ENCODE measurements at places on chromosomes 7 and 10.

DNA sequence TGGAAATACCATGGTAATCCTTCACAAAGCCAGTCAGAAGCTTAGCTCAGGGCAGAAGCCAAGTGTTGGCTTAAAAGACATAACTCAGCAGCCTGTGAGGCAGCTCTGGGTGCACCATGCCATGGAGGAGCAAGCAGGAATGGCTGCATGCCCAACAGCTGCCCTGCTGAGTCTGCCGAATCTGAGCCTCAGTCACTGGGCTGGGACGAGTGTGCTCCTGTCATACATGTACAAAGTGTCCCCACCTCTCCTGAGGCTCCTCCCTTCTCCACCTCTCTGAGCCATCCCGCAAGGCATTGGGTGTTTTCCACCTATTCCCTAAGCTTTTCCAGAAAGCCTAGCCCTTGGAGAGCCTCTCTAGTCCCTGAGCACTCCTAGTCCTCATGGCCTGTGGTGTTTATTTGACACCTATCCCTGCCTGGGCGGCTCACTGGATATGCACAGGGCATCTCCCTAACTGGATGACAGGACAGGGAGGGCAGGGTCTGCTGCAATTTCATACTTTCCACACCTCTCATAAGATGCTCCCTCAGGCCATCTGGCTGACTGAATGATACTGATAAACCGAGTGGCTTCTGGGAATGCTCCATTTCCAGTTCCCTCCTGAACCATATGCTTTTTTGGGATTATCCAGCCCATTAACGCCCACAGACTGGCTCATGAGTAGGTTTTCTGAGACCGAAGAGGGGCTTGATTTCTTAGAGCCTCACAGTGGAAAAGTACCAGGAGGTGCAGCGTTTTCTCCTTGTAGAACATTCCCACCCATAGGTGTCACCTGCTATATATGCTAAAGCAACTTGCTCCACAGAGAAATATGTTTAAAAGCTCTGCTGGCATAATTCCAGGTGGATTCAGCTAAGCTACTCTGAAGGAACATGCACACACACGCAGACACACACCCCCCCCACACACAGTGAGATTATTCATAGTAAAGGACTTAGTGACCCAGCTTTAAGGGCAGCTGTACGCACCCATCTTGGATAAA lies 199.3 kb downstream of the SNX10 start:
- no peak for DNase-seq

DNA sequence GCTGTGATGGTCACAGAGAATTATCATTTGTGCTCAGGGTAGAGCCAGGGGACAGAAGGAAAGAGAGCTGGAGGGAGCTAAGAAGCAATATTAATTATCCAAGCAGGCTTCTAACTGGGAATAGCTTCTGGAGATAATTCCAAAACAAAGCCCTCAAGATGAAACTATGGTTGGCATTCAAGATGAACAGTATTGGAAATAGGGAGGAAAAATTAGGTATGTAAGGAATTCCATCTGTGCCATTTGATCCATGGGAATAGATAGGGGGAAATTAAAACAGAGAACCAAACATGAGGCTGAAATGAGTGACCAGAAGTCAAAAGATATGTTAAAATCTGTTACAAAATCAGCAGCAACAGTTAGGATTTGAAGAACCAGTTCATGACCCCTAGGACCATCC lies 75.3 kb downstream of the NDUFB2 start:
- no peak for DNase-seq

- no peak for DNase-seq
These were observed 76.9 kb downstream of the SLC13A1 start for GRCh38 chr7:123122916-123123315.

- no peak for DNase-seq
These were observed 129.9 kb upstream of the ZNF32 start for GRCh38 chr10:43778571-43778970.

GRCh38 chr10:116555880-116556279 lies 10.1 kb downstream of the PNLIP start:
- no peak for DNase-seq

DNA sequence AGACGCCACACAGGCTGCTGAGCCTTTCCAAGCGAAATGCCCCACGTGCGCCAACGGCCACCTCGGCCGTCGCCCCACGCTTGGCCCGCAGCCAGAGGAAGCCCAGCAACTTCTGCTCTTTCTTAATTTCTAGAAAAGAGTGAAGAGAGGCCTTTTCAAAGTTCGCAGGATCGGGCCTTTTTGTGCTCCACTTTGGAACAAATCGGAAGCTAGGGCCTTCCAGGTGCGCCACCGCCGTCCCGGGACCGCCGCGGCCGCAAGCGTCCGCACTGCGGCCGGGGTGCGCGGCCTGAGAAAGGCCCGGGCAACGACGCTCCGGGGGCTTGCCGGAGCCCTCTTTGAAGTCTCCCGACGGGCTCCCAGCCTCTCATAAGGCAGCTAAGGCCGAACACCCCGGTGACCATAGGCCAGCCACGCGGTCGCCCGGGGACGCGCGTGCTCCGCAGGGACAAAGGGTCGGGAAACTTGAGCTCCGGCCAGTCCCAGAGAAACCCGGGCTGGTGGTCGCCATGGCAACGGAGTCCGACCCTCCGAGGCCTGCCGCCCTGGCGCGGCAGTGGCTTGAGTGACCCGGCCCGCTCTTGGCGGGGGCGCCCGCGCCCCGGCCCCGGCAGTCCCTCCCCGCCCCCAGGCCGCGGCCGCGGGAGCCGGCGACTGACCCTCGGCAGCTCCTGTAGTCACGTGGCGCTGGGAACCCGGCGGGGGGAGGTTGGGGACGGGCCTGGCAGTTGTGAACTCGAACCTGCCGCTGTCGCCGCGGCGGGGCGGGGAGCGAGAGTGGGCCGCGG lies at the start of gene REPIN1:
REPIN1 (plus strand) TSS at position 727 of the 788 bp plus-strand sequence. CDS start 890 bp downstream, outside the sequence.
- DNase-seq = peak; percentile 85

- no peak for DNase-seq
These were observed 86.9 kb downstream of the DAGLB start for GRCh38 chr7:6360841-6361240.

GRCh38 chr10:26642896-26643653 lies 54.4 kb upstream of the PDSS1 start:
- no peak for DNase-seq

DNA sequence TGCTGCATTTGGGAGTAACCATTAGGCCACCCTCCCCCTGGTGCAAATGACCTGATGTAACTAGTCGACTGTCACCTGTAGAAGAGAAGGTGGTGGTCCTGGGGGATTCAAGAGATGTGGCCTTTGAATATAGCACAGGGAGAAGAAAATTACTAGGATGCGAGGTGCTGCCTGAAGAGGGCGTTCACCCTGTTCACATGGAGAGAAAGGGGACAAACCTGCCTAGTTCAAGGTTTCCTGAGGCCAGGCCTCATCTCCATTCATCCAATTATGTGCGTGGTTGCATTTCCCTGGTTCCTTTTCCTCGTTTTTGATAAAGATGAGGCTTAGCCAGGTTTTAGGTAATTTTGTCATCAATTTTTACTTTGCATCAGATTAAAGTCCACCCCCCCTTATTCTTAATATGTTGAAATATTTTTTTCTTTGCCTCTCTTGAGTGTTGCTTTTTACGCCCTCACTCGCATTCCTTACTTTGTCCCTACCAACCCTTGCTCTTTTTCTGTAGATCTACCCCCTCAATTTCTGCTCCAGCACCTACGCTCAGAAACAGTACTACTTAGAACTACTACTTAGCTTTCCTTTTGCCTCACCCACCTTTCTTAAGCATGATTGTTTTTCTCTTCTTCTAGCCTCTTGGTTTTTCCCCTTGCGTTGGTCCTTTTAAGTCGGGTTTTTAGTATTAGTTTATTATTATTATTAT lies 13.7 kb downstream of the CLCN1 start:
- DNase-seq = no peak

DNA sequence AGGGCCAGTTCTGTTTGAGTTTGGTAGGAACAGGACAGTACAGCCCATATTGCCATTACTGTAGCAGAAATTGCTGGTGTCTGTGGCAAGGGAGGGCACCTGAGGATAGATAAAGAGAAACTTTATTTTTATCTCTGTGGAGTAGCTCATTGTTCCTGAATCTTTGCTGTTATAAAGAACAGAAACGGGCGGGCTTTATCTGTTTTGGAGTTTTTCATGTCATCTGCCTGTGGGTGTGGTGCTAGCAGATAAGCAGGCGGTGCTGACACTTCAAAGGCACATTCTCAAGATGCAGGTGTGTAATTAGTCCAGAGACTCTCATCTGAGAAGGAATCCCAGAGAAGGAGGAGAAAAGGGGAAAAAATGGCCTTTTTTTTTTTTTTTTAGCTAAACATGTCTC lies 11.5 kb downstream of the ZNF273 start:
- no peak for DNase-seq

- DNase-seq = no peak
These were observed 94.9 kb downstream of the SFMBT2 start for GRCh38 chr10:7315906-7316305.

GRCh38 chr10:80522756-80523363 lies 14.8 kb upstream of the SH2D4B start:
- no peak for DNase-seq

- no peak for DNase-seq
These were observed 12.5 kb upstream of the SFRP5 start for GRCh38 chr10:97784200-97784810.

GRCh38 chr10:25174461-25175230 lies at the start of gene GPR158:
Gene GPR158 (plus strand): TSS chr10:25175001. CDS start chr10:25175421, 420 bp downstream.
- DNase-seq = peak; percentile 63

DNA sequence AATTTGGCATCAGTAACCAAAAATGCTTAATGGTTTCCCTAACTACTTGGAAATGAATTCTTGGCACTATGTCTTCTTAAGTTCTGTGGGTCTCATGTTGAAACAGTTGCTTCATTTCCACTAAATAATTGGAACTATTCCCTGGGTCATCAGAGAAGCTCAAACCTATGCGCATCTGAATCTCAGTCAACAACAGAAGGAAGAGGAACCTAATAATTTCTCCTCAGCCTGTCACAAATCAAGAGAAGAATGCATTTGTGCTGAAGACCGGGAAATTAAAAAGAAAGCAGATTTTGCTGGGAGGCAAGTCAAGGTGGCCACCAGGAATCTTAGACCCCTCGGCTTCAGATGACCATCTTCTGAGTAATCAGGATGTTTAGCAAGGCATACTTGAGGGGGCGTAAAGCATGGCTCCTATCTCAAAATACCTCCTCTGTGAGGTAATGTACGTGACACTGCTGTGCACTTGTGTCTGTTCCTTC lies 41.4 kb downstream of the TOMM7 start:
- DNase-seq = no peak

- no peak for DNase-seq
These were observed 94.9 kb upstream of the EEPD1 start for GRCh38 chr7:36058020-36058592.

DNA sequence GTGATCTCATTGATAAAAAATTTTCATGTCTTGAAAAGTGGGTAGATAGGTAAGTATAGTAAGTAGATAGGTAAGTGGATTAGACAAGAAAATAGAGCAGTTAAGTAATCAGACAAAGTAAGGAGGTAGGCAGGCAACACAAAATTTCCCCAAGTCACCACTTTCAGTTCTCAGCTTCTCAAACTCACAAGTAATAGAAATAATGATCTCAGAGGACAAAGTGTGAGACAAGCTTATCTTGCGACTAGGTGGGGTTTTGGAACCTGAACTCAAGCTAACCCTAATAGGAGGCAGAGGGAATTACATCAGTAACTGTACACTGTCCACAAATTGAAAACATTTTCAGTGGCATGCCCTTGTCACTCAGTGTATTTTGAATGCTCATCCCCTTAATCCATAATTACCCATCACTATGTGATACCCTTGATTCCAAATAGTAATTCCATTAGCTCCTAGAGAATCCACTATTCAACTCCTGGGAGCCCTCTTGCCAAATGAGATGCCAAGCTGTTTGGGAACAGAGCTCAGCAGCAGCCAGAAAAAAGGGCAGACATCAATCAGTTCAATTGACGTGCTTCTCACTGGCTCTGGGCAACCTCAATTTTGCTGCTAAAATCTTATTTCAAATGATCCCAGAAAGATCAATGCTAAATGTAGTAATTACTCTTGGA lies 703.2 kb downstream of the XPNPEP1 start:
- no peak for DNase-seq

DNA sequence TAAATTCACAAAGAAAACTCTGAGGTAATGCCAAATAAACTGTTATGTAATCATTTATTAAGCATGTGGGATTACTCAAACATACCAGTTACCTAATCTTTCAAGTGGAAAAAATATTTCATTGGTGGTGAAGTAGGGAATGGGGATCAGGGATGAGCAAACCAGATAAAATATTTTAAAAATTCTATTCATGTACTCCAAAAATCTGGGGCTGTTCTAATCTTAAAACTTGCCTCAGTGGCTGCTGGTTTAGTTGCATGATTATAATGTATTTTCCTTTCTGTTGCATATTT lies 19.5 kb downstream of the LMOD2 start:
- DNase-seq = no peak

- DNase-seq = no peak
These were observed 290.0 kb downstream of the WDR37 start for GRCh38 chr10:1346201-1346600.

- DNase-seq = no peak
These were observed 60.6 kb upstream of the AKR1C1 start for GRCh38 chr10:4902571-4903011.

DNA sequence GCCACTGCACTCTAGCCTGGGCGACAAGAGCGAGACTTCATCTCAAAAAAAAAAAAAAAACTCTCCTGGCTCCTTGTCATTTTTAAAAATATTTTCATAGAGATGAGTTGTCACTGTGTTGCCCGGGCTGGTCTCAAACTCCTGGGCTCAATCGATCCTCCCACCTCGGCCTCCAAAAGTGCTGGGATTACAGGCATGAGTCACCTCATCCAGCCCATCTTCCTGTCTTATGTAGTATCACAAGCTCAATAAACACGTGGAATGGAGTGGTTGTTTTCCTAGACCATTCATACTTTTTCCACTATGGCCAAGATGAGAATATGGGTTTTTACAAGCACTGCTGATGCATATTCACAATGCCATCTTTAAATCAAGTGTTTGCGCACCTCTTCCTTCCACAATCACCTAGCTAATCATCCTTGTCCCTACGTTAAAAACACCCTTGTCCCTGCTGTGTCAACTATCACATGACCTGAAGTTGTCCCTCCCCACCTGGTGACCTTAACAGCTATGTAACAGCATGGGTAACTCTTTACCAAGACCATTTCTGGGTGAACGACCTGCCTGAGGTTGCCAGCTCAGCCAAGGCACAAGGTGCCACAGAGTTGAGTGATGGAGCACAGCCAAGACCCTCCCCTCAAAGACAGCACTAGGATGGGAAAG lies 21.3 kb downstream of the DLG5 start:
- DNase-seq = no peak

- DNase-seq = no peak
These were observed 316.5 kb upstream of the CACNA2D1 start for GRCh38 chr7:82760074-82760473.

- DNase-seq = no peak
These were observed 3.1 kb upstream of the CAPZA2 start for GRCh38 chr7:116859323-116859722.

DNA sequence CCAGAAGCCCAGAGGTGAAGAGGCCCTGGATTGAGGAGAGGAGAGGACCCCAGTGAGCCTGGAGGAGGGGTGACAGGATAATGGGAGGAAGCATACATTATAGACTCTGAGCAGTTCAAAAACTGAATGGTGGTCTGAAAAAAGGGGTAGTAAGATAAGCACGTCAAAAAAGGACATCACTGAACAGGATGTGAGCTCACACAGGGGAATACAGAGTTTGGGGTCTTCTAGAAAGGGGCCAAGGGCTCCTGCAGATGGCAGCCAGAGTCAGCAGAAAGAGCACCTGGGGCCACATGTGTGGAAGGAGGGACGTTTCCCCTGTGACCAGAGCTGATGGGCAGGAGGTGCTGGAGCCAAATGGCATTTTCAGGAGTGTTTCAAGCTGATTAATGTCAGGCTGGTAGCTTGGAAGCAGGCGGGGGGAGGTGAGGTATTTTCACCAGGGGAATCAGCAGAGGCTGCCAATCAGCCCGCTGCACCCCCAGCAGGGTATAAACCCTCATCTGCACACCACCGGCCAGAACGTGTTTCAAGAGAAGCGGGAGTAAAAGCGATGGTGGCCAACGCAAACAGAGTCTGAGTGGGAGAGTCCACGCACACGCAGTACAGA lies 85.8 kb downstream of the TNS3 start:
- DNase-seq = no peak
